ENCODE measurements at places on chromosomes 7 and 10. TPM values are rescaled to one million over a fixed set of nuclear protein-coding genes. Genes with fewer than 3 reads are reported as not detected.

PSMA2 gene
- total RNA-seq: 29.3 TPM

CYP3A7 gene
- not detected for total RNA-seq

NUPR2 gene
- not detected for total RNA-seq

GIMAP8 gene
- total RNA-seq: 13.8 TPM

MSMB gene
- not detected for total RNA-seq

GFRA1 gene
- total RNA-seq: not detected

C10orf53 gene
- total RNA-seq: not detected

C10orf105 gene
- 0.19 TPM for total RNA-seq

CLCN1 gene
- total RNA-seq: 0.51 TPM

CALML3 gene
- not detected for total RNA-seq

ZNF37A gene
- total RNA-seq: 29.8 TPM

AEBP1 gene
- total RNA-seq: 27.5 TPM

CPA4 gene
- total RNA-seq: not detected

PDZD7 gene
- total RNA-seq: 2.1 TPM

BTBD16 gene
- total RNA-seq: not detected

OR2A12 gene
- not detected for total RNA-seq

ZCWPW1 gene
- 13.0 TPM for total RNA-seq

LRRC4 gene
- total RNA-seq: not detected

TSPAN14 gene
- total RNA-seq: 144 TPM

DPP6 gene
- not detected for total RNA-seq

NME8 gene
- 5.5 TPM for total RNA-seq

BUD23 gene
- total RNA-seq: 104 TPM

AGAP9 gene
- total RNA-seq: 9.7 TPM

TAS2R60 gene
- 2.5 TPM for total RNA-seq

CXCL12 gene
- total RNA-seq: not detected

TDRD1 gene
- not detected for total RNA-seq

TRIL gene
- not detected for total RNA-seq

TMEM236 gene
- 0.05 TPM for total RNA-seq
